ENCODE measurements at places on chromosomes 12 and 14.

DNA sequence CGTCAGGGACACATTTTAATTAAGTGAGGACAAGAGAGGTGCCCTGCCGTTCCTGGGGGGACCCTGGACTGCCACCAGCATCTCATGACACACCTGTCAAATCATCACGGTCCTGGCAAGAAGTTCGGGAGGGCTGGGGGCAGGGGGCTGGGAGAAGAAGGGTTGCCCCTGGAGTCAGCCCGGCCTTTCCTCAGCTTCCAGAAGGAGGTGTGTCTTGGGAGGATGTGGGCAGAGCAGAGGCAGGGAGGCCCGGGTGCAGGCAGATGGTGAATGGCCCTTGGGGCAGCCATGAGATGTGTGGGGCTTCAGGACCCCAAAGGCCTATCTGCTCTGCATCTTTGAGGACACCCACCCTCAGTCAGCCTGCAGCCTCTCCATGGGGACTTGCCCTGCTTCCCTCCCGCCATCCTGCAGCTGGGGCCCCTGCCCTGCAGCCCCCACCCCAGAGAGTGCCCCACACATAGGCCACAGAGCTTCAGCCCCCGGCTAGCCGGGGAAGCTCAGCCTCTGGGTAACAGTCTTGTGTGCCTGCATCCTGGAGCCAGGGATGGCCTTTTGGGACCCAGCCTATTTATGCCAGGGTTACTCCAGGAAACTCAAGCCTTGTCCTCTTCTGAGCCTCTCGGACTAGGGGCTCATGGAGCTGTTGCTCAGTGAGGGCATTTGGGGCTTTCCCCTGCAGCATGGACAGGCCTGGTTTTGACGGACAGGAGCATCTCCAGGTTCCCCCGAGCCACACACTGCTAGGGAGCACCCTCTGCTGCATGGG, 178.5 kb downstream of the KIF26A start:
- no peak for DNase-seq

GRCh38 chr14:66045572-66046021, 440.6 kb upstream of the CCDC196 start:
- DNase-seq: no peak

GRCh38 chr14:25003537-25003936, 46.4 kb downstream of the STXBP6 start:
- peak; percentile 53 for DNase-seq

DNA sequence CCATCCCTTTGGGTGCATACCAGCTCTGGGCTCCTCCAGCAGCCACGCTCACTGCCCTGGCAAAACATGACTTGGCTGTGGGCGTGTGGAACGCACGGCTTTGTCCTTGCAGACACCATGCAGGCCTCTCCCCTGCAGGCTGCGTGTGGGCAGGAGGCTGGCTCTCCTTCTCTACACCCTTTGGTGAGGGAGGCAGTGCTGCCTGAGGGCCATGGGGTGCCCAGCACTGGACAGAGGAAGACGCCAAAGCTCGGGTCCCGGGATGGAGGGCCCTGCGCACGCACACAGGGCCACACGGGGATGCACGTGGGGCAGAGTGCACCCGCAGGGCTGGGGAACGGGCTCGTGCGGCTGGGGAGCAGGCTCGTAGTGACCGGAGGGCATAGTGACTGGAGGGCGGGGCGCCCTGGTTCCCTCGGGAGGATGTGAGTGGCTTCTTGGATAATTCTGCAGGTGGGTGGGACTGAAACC, 89.7 kb downstream of the ADGRD1 start:
- DNase-seq: no peak

- DNase-seq: no peak
Measured at GRCh38 chr12:88574278-88574677, 6.0 kb downstream of the KITLG start.

DNA sequence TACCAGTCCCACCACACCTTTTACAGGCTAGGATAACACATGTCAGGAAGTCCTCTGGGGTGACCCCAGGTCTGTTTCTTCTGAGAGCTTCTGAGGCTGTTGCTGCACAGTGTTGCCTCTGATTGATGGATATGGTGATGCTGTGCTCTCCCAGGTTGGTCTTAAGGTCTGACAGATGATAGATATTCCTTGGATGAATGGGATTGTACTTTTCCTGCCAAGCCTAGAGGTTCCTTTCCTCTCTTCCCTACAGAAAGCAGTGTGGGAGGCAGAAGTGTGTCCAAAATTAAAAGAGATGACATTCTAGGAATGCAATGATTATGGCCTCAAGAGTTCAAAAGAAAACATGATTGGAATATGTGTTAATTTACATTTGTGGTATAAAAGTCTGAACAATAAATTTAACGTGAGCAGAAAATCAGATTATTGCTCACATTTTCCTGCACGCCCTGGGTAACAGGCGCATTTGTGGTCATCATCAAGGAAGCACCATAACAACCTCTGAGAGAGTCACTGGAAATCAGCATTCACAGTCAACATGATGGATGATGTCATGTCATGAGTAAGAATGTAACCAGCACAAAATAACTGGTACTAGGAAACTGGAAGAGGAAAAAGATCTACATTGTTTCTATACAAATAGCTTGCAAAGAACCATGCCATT, 73.7 kb downstream of the BBS10 start:
- DNase-seq: no peak

GRCh38 chr12:41224066-41224465, 35.9 kb downstream of the PDZRN4 start:
- DNase-seq: no peak

GRCh38 chr14:60506462-60506984, 2.4 kb upstream of the SIX6 start:
- DNase-seq: no peak

- no peak for DNase-seq
Measured at GRCh38 chr12:128025589-128026245, 241.3 kb upstream of the TMEM132C start.

- DNase-seq: peak; percentile 94
Measured at GRCh38 chr12:123250471-123251383, 17.5 kb downstream of the MTRFR start.

GRCh38 chr14:26389646-26390508, 208.0 kb downstream of the NOVA1 start:
- no peak for DNase-seq

DNA sequence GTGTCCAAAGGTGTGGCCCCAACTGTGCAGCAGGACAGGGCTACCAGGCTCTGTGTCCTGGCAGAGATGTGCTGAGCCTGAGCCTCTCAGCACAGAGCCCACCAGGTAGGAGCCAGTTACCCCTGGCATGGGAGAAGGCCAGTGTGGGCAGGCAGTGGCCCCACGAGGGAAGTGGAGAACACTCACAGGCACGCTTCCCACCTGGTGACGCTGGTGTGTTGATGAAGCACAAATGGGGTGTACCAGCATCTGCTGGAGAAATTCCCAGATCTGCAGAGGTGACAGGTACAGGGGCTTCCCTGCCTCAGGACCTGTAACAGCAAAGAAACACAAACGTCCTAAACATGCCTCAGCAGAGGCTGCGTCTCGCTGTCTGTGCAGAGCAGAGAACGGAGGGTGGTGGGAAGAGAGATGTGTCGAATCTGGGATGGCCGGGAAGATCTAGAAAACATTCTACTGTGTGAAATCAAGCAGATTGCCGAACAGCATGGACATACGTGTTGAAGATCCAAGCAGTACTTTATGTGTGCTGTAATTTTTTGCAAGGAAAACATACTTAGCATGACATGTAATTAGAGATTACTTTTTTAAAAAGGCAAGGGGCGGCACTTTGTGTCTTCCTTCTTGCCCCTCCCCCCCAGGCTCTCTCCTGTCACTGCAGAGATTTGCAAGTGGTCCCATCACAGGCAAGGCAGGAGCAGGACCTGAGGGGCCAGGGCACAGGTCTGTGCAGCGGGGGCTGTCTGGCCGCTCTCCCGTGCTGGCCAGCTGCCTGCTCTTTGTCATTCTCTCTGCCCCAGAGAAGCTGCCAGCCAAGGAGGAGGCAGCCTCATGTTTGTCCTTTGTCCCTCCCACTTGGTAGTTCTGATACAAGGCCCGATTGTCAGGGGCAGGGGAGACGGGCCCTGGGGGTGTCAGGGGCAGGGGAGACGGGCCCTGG, 17.3 kb downstream of the HIP1R start:
- no peak for DNase-seq

GRCh38 chr12:110183386-110183785, 59.2 kb downstream of the IFT81 start:
- DNase-seq: no peak

- DNase-seq: no peak
Measured at GRCh38 chr14:52272375-52272774, 4.9 kb downstream of the PTGDR start.

Data from keratinocyte (primary cell).